ENCODE measurements at places on chromosomes 6 and 20. TPM values are rescaled to one million over a fixed set of nuclear protein-coding genes. Genes with fewer than 3 reads are reported as not detected.

The PREP gene
- 41.8 TPM for polyA plus RNA-seq

The SEMG1 gene
- not detected for polyA plus RNA-seq

The HLA-DOB gene
- not detected for polyA plus RNA-seq

The C6orf132 gene
- polyA plus RNA-seq, result 2.8 TPM

DNA sequence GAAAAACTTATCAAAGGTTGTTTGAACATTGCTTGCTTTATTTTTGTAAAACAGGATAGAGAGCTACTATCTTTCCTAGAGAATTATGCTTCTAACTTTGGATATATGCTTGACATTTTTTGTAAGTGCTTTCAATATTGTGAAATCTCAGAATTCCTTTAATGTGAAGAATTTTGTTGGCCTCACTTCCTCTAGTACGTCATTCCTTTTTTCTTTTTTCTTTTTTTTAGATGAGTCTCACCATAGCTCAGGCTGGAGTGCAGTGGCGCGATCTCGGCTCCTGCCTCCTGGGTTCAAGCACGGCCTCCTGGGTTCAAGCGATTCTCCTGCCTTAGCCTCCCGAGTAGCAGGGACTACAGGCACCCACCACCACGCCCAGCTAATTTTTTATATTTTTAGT lies 668.1 kb downstream of the RFPL4B start:
- peak; percentile 84 for DNase-seq
- no peak overlapping the region for H3K4me3 ChIP-seq
- no peaks in the 10 kb centered on the region for H3K36me3 ChIP-seq

- H3K27me3 ChIP-seq, result no peaks in the 10 kb centered on the region
- H3K27ac ChIP-seq, result no peak overlapping the region
- H3K4me3 ChIP-seq, result no peak overlapping the region
Observed at GRCh38 chr6:95866732-95867131, 149.0 kb upstream of the FUT9 start.

GRCh38 chr6:961407-961960 lies 268.5 kb upstream of the EXOC2 start:
- H3K4me1 ChIP-seq, result peaks cover 15% of the 10 kb centered on the region
- no peaks in the 10 kb centered on the region for H3K27me3 ChIP-seq
- H3K36me3 ChIP-seq, result no peaks in the 10 kb centered on the region
- H3K27ac ChIP-seq, result no peak overlapping the region
- DNase-seq, result no peak

- no peaks in the 10 kb centered on the region for H3K36me3 ChIP-seq
- H3K27ac ChIP-seq, result no peak overlapping the region
- peak; percentile 2 for DNase-seq
- no peaks in the 10 kb centered on the region for H3K27me3 ChIP-seq
- H3K4me3 ChIP-seq, result no peak overlapping the region
Observed at GRCh38 chr6:129055796-129056195, 172.9 kb downstream of the LAMA2 start.

DNA sequence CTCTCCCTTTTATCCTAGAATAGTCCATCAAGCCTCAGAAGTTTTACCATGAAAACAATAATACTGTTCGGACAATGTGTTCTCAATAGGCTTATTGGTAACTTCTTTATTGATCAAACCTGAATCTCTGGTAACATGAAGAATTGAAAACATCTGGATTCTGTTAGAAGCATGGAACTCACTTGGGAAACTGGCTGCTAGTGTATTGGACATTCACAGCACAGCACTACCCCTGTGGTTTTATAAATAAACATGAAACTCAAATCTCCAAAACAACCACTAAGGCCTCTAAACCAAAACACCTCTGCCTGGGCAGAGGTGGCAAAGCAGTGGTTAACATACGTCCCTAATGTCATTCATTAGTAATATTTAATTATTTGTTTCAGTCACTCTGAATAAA lies 157.6 kb upstream of the KCNQ5 start:
- H3K27ac ChIP-seq, result peak overlapping the region; percentile 40
- peak; percentile 18 for DNase-seq
- no peaks in the 10 kb centered on the region for H3K27me3 ChIP-seq
- no peak overlapping the region for H3K4me3 ChIP-seq
- H3K36me3 ChIP-seq, result no peaks in the 10 kb centered on the region
- H3K4me1 ChIP-seq, result peaks cover 60% of the 10 kb centered on the region

DNA sequence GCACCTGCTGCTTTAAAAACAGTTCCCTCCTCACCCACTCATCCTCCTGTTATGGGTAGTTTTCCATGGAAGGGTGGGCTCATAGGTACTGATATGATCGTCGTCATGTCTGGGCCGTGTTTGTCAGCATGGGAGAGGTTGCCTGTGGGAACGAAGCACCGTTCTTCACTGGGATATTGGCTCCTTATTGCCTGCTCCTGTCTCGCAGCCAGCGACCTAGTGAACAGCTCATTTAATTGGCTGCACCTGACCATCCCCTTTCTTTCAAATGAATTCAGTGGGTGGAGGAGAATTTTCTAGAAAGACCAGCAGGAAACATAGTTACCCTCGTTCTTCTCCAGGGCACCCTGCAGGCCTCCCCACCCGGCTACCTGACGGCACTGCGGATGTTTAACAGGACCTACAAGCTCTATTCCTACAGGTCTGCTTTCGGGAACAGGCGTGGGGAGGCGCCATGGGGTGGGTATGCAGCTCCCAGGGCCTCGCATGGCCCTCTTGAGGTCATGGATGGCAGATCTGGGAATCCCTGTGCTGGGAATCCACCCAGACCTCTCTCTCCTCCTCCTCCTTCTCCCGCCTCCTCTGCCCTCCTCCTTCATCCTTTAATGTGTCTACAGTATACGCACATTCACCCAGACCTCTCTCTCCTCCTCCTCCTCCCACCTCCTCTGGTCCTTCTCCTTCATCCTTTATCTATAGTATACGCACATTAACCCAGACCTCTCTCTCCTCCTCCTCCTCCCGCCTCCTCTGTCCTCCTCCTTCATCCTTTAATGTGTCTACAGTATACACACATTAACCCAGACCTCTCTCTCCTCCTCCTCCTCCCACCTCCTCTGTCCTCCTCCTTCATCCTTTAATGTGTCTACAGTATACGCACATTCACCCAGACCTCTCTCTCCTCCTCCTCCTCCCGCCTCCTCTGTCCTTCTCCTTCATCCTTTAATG lies 21.9 kb downstream of the ENTPD6 start:
- no peak for DNase-seq
- H3K27me3 ChIP-seq, result no peaks in the 10 kb centered on the region
- no peaks in the 10 kb centered on the region for H3K4me1 ChIP-seq
- H3K27ac ChIP-seq, result no peak overlapping the region
- H3K4me3 ChIP-seq, result no peak overlapping the region

DNA sequence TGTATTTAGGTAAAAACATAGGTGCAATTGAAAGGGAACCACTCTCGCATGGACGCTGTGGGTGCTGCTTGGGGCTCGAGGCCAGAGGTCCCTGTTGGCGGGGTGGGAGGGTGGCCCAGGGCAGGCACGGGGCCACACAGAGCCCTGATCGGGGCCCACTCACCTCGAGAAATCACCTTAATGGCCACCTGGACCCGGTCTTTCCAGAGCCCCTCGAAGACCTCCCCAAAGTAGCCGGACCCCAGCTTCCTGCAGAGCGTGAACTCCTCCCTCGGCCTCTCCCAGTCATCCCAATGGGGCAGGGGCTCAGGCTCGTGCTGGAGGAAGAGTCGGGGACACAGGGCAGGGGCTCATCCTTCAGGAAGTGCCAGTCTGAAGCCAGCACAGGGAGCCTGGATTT lies 3.8 kb downstream of the PTK6 start:
- H3K4me3 ChIP-seq, result no peak overlapping the region
- no peaks in the 10 kb centered on the region for H3K36me3 ChIP-seq
- H3K27ac ChIP-seq, result no peak overlapping the region
- no peaks in the 10 kb centered on the region for H3K4me1 ChIP-seq
- no peak for DNase-seq

- peak overlapping the region; percentile 26 for H3K27ac ChIP-seq
- H3K4me1 ChIP-seq, result peaks cover 16% of the 10 kb centered on the region
- H3K4me3 ChIP-seq, result peak overlapping the region; percentile 59
- no peaks in the 10 kb centered on the region for H3K36me3 ChIP-seq
- peak; percentile 6 for DNase-seq
- no peaks in the 10 kb centered on the region for H3K27me3 ChIP-seq
Observed at GRCh38 chr6:12968290-12968689, 251.7 kb downstream of the PHACTR1 start.

- H3K4me1 ChIP-seq, result no peaks in the 10 kb centered on the region
- no peak overlapping the region for H3K4me3 ChIP-seq
- H3K27ac ChIP-seq, result no peak overlapping the region
- H3K27me3 ChIP-seq, result peaks cover 28% of the 10 kb centered on the region
- no peak for DNase-seq
- no peaks in the 10 kb centered on the region for H3K36me3 ChIP-seq
Observed at GRCh38 chr6:150534553-150534952, 65.1 kb upstream of the PLEKHG1 start.

GRCh38 chr6:11804701-11805100 lies 26.1 kb upstream of the ADTRP start:
- no peak overlapping the region for H3K27ac ChIP-seq
- peak; percentile 10 for DNase-seq
- no peaks in the 10 kb centered on the region for H3K27me3 ChIP-seq
- H3K4me1 ChIP-seq, result peaks cover 13% of the 10 kb centered on the region
- H3K36me3 ChIP-seq, result no peaks in the 10 kb centered on the region
- no peak overlapping the region for H3K4me3 ChIP-seq

DNA sequence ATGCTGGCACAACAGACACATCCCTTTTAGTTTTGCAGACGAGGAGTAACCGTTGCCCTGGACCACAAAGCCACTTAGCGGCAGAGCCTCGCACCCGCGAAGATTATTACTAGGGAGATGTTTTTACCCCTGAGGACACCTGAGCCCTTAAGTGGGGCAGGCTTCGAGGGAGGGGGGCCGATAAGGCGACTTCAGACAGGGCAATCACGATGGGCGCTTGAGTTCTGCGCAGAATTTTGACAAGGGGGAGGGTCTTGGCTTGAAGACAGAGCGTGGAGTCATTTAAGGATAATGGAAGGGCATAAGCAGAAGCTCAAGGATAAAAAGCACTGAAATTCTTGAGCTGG lies 650 bp upstream of the TTK start:
- H3K4me3 ChIP-seq, result peak overlapping the region; percentile 86
- DNase-seq, result no peak
- H3K27me3 ChIP-seq, result no peaks in the 10 kb centered on the region
- peak overlapping the region; percentile 94 for H3K27ac ChIP-seq
- H3K4me1 ChIP-seq, result peaks cover 4% of the 10 kb centered on the region
- H3K36me3 ChIP-seq, result no peaks in the 10 kb centered on the region

DNA sequence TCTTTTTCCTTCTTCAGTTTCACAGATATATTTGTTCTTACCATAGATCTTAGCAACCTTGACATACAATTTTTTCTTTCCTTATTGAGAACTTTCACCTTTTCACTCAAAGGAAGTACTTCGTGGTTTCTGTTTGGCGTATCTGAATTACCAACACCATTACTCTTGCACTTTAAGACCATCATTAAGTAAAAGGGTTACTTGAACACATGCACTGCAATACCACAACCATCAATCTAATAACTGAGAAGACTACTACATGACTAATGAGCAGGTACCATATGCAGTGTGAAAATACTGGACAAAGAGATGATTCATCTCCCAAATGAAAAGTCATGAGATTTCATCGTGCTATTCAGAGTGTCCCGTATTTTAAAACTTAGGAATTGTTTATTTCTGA lies 21.7 kb upstream of the SENP6 start:
- H3K27ac ChIP-seq, result no peak overlapping the region
- no peak for DNase-seq
- H3K27me3 ChIP-seq, result no peaks in the 10 kb centered on the region
- no peaks in the 10 kb centered on the region for H3K4me1 ChIP-seq
- H3K4me3 ChIP-seq, result no peak overlapping the region

DNA sequence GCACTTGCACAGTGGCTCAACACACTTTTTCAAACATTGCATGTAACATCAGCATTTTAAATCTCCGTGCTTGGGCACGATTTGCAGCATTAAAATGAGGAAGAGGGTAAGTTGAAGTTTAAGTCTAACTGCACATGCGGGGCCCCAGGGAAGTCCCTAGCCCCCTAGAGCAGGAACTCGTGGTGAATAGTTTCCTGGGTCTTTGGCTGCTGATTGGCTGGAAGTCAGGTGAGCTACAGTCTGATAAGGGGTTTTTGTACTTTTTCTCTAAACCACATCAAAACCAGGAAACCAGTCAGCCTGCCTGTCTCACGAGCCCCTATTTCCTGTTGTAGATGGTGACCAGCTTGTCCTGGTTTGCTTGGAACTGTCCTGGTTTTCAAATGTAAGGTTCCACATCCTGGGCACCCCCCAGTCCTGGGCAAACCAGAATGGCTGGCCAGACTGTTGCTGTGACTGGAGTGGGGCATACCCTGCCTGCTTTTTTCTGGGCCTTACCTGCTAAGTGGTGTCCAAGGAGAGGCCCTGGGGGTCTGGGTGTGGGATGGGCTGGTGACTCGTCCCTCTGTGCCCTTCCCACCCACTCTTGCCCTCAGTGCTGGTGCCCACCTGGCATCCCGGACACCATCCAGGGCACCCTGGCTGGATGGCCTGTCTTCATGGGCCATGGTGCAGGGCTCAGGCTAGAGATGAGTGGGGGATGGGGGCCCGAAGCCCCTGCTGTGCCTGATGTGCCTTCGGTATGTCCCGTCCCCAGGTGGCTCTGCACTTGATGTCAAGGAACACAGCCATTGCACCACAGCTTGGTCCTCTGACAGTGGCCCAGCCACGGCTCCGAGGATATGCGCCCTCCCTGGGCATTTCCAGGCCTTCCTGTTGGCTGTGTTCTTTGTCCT lies 31.8 kb downstream of the SUN5 start:
- no peak overlapping the region for H3K4me3 ChIP-seq
- no peaks in the 10 kb centered on the region for H3K36me3 ChIP-seq
- no peak overlapping the region for H3K27ac ChIP-seq
- H3K27me3 ChIP-seq, result peaks cover 8% of the 10 kb centered on the region
- H3K4me1 ChIP-seq, result no peaks in the 10 kb centered on the region

GRCh38 chr6:26544473-26544872 lies 6.3 kb downstream of the HMGN4 start:
- H3K36me3 ChIP-seq, result peaks cover 31% of the 10 kb centered on the region
- H3K27ac ChIP-seq, result no peak overlapping the region
- no peaks in the 10 kb centered on the region for H3K27me3 ChIP-seq
- H3K4me3 ChIP-seq, result no peak overlapping the region
- H3K4me1 ChIP-seq, result peaks cover 6% of the 10 kb centered on the region
- no peak for DNase-seq

DNA sequence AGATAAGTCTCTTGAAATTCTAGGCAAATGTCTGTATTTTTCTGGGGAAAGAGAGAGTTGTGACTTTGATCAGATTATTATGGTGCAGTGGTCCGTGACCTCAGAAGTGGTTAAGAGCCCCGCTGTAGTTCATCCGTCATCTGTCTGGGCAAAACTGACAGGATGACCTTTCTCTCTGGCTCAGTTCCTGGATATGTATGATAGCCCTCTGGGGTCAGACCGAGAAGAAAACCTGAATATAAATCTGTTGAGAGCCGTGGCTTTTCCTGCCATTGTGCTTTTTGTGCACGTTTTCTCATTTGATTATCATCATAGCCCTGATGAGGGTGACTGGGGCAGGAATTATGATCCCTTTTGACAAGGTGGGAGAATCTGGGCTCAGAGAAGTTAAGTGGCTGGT lies 26.5 kb downstream of the GHRH start:
- DNase-seq, result no peak
- no peaks in the 10 kb centered on the region for H3K4me1 ChIP-seq
- H3K27me3 ChIP-seq, result no peaks in the 10 kb centered on the region
- H3K27ac ChIP-seq, result no peak overlapping the region
- no peak overlapping the region for H3K4me3 ChIP-seq
- peaks cover 52% of the 10 kb centered on the region for H3K36me3 ChIP-seq

- no peak overlapping the region for H3K27ac ChIP-seq
- H3K36me3 ChIP-seq, result no peaks in the 10 kb centered on the region
- no peaks in the 10 kb centered on the region for H3K27me3 ChIP-seq
- H3K4me3 ChIP-seq, result no peak overlapping the region
Observed at GRCh38 chr6:38773338-38773737, 58.2 kb downstream of the DNAH8 start.

GRCh38 chr6:108800427-108800864 lies 47.8 kb upstream of the ARMC2 start:
- H3K36me3 ChIP-seq, result no peaks in the 10 kb centered on the region
- peaks cover 10% of the 10 kb centered on the region for H3K4me1 ChIP-seq
- peak overlapping the region; percentile 8 for H3K27ac ChIP-seq
- peak; percentile 67 for DNase-seq
- H3K4me3 ChIP-seq, result no peak overlapping the region
- H3K27me3 ChIP-seq, result no peaks in the 10 kb centered on the region

All from GM23248 (cell line).